Tibial nerve (tissue), 4 donors: ENCODE measurements at places on chromosomes 16 and 17. TPM values are rescaled to one million over a fixed set of nuclear protein-coding genes. Genes with fewer than 3 reads are reported as not detected.

The CTRB2 gene
- total RNA-seq, result 45.0 TPM

The SPIRE2 gene
- 7.2 TPM for total RNA-seq

The DYNLL2 gene
- total RNA-seq, result 21.3 TPM

The MYH11 gene
- 62.4 TPM for total RNA-seq

The KRTAP3-1 gene
- not detected for total RNA-seq

The VWA3A gene
- not detected for total RNA-seq

The BCAR1 gene
- 57.3 TPM for total RNA-seq

The ZFPM1 gene
- 0.44 TPM for total RNA-seq

The TBC1D3I gene
- total RNA-seq, result 2.7 TPM

The HOXB4 gene
- 2.0 TPM for total RNA-seq
